Activated naive CD4-positive, alpha-beta T cell treated with anti-CD3 and anti-CD28 coated beads, Interleukin-2, amount 50 U/mL, for 72 hours (primary cell): ENCODE measurements at places on chromosomes 7 and 10.

DNA sequence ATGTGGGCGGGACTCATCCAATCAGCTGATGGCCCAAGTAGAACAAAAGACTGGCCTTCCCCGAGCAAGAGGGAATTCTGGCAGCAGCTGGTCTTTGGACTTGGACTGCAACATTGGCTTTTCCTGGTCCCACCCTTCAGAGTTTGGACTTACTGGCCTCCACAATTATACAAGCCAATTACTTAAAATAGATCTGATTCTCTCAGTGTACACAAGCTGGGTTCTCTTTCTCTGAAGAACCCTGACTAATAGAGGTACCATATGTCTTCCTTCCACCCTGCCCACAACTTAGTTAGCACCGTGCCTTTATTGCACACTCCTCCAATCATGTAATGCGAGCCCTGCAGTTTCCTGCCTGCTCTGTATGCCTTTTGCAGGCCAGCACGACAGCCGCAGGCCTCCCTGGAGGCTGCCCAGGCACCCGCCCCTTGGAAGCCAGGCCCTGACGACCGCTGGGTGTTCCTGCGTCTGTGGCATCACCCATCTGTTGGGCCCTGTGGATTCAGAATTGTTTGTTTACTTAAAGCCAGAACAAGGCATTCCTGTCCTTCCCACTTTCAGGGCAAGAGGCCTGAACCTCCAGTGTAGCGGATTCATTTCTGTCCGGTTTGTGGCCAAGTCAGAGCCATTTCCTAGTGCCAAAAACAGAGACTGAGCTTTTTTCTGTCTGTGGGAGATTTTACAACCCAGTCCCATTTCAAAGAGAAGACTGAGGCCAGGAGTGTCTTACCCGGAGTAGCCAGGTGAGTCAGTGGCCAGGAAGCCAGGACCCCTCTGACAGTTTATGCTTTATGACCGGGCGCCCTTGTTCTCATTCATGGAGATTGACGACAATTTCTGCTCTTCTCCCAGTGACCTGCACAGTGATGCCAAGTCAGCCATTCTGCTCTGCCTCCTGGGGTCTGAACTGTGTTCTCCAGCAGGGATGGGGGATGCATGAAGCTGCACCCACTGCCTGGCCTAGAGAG lies 968 bp upstream of the INMT start:
- no peak for DNase-seq

DNA sequence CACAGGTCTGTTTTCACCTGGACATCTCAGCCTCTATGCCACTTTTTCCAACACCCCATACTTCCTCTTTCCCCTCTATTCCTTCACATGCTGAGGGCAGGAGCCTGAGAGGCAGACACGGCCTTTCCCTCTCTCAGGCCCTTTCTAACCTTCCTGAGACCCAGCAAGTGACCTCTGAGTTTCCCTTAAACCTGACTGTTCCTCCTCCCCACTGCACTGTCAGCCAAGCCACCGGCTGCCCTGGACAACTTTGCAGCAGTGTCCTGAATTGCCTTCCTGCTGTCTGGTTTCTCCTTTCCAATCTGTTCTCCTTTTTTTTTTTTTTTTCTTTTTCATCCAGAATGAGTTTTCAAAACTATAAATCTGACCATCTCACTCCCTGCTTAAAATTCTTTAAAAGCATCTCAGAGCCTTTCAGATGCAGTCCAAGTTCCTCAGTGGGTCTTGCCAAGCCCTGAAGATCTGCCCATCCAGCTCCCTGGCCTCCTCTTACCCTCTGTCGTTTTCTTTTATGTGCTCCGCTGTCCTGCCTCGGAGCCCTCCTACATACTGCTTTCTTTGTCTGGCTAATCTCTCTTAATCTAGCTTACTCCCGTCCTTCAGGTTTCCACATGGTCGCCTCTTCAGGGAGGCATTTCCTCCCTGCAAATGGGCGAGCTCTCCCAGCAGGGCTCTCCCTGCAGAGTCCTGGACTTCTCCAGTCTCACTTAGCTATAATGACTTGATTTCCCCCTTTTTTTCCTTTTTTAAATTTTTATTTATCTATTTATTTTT lies 30.5 kb downstream of the SLC13A4 start:
- DNase-seq, result no peak

DNA sequence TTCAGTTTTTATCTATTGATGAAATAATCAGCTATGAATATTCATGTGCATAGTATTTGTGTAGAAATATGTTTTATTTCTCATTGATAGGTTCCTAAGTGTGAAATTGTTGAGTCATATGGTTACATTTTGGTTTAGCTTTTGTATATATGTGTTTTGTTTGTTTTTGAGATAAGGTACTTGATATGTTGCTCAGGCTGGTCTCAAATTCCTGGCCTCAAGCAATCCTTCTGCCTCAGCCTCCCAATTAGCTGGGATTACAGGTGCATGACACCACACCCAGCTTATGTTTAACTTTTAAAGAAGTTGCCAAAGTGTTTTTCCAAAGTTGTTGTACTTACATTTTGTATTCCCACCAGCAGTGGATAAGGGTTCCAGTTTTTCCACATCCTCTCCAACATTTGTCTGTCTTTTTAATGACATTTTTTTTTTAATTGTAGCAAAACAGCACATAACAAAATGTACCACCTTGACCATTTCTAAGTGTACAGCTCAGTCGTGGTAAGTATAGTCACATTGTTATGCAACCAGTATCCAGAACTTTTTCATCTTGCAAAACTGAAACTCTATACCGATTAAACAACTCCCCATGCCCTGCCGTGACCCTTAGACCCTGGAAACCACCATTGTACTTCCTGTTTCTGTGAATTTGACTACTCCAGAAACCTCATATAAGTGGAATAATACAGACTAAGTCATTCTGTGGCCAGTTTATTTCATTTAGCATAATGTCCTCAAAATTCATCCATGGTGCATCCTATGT lies 12.6 kb upstream of the UBE2D1 start:
- no peak for DNase-seq

- DNase-seq, result no peak
Observed at GRCh38 chr7:96691702-96692101, 17.9 kb downstream of the SEM1 start.

DNA sequence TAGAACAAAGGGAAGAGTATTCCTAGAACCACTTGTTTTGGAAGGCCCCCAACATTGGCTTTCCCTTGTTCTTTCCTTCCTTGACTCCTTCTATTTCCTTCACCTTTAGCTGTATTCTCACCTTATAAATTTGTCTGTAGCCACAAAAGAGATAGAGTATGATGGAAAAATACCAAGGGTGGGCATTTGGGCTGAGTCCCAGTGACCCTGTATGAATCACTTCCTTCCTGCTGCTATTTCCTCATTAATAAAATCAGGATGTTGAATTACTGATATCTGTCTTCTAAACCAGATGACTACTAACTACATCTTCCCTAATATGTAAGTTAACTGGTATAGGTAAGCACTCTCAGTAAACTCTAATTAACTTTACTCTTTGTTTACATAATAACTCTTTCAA lies 55.1 kb downstream of the IFIT5 start:
- DNase-seq, result no peak
